ENCODE measurements at places on chromosomes 1 and 21. TPM values are rescaled to one million over a fixed set of nuclear protein-coding genes. Genes with fewer than 3 reads are reported as not detected.

Gene MSH4
- 0.22 TPM for total RNA-seq

GRCh38 chr21:29748391-29749167 is 191.2 kb downstream of the GRIK1 start:
- DNase-seq = no peak

DNA sequence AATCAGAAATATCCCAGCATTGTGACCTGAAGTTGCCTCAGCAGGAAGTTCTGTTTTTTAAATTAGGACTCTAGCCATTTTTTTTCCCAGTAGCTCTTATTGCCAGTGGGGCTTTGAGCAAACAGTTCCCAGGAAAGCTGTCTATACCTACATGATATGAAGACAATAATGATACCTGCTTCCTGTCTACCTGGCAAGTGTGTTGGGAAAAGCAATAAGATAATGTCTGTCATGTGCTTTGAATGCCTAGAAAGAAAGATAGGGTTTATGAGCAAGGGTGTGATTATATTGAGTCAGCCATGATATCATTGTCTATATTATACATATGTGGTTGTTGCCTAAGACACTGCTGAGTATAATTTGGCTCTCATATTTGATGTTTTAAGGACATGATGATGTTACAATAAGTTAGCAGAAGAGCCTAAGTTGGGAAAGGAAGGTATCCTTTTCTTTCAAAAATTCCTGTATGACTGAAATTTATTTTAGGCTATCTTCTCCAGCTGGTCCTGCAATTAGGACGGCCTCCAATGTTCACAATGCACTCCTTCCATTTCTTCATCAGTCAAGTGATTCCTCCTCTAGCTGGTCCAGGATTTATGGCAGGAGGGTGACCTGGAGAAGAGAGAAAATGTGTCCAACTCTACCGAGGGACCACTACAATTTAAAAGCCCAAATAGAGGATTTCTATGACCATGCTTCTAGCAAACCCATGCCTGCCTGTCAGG is 99.6 kb upstream of the CDC42BPA start:
- no peak for DNase-seq

- DNase-seq = no peak
Measured at GRCh38 chr21:34733852-34734251, 65.1 kb downstream of the CLIC6 start.

Gene DNAJC28
- total RNA-seq = 4.3 TPM

DNA sequence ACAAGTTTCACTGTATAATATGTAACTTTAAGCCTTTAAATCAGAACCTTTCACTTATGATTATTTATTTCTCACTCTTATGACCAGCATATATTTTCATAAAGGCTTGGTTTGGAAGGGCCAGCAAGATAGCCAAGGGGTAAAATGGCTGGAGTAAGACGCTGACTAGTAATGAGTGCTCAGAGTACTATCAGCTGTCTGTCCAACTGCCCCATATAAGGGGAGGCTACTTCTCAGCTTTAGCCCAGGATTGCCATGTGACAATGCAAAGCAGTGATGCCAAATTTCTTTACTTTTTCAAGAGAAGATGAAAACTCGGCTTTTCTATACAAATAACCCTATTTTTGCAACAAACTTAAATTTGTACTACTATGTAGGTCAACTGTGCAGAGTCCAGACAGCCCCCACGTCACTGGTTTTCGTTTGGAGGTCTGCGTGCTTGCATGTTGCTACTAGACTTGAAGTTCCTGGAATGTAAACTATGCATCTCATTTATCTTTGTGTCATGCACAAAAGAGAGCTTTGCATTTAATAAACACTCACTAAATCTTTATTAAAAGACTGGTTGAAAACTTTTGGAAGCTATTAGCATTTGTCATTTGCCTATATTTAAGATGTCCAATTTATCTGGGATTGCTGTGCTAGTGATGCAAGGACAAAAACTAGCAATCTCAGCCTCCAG is 110.4 kb downstream of the TNFSF18 start:
- DNase-seq = no peak

DNA sequence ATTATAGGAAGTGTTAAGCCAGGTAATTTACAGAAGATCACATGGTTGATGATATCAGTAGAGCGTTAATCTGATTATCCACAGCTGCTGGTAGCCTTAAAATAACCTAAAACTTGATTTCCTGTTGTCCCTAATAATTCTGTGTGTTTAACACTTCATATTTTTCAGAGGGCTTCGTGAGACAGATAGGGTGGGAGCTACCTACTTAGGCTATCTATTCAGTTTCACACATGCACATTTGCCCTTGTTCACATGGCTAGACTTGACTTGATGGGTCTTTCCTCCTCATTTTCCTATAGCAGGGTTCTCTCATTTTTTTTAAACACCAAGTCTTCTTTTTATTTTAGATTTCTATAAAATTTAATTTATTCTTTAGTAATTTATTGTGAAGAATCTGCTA is 11.0 kb downstream of the BACH1 start:
- DNase-seq = no peak

DNA sequence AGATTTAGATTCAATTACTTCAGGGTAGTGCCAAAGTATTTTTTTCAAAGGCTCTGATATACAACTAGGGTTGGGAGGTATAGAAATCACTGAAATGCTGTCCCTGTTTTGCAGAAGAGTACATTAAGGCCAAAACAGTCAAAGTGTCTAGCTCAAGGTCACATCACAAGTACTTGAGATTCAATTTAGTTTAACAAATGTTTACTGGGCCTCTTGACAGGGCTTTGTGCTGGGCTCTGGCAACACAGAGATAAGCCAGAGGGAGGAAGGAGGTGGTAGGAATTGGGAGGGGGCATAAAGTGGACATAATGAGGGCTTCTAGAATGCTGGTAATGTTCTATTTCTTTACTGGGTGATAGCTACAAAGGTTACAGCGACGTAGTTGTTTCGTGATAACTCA is 2.3 kb upstream of the SLC9A1 start:
- no peak for DNase-seq

DNA sequence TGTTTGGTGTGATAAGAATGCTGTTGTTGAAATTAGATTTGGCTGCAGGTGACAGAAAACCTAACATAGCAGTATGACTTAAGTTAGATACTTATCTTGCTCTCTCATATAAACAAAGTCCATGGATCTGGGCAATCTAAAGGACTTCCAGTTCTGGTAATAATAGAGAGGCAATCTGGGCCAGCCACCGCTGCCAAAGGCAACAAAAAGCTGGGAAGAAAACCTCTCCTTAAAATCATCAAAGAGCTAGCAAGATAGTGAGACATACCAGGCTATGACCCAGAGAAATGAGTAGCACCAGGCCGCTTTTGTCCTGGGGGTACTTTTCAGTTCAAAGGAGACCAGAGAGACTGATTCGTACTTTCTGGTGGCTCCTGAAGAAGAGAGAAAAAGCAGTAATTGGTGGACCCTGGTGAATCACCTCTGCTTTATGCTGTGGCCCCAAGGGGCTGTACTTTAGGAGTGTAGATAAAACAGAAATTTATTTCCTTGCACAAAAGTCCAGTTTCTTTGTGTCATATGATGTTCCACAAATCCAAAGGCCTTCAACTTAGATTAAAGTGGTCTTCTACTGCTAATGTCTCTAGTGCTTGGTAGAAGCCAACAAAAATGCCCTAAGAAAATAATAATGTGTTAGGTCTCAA is 125.4 kb downstream of the TBX19 start:
- no peak for DNase-seq

- DNase-seq = no peak
Measured at GRCh38 chr1:67214420-67215174, 48.3 kb downstream of the IL23R start.

Gene LRRN2
- total RNA-seq = 2.5 TPM

GRCh38 chr21:38819719-38820159 is 14.0 kb downstream of the ETS2 start:
- no peak for DNase-seq

GRCh38 chr21:46437511-46437910 is 21.2 kb upstream of the DIP2A start:
- DNase-seq = no peak

DNA sequence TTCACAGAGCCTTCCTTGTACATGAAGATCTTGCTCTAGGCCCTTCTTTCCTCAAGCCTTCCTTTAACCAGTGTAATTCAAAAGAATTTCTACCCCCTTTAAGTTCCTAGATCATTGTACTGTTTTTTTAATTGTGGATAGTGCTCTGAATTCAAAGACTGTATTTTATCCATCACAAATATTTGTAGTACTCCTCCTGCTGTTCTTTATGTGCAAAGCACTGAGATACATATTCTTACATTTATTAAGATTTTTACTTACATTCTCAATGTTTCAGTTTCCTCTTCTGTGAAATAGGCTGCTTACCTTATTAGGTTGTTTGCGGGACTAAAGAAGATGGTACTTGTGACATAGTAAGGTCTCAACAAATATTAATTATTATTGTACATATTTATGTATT is 168.8 kb upstream of the PDE4B start:
- DNase-seq = no peak

Gene TNFRSF25
- total RNA-seq = 9.3 TPM

DNA sequence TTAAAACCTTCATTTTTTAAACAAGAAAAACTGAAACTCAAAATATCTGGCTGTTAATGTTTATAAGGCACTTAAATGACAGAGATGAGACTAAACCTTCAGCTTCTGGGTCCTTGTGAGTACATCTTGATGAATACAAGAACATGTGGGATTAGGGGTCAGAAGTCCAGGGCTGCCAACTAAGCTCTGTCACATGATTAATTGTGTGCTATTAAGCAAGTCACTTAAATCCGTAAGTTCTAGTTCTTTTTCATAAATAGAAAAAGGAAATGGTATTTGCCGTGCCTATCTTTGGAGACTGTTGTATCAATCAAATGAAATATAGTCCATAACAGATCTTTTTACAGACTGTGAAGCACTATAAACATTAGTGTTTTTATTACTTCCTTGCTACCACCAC is 43.2 kb upstream of the KCTD3 start:
- no peak for DNase-seq

Gene CD101
- total RNA-seq = 1.1 TPM

- no peak for DNase-seq
Measured at GRCh38 chr1:203167026-203167912, 8.4 kb downstream of the MYBPH start.

- no peak for DNase-seq
Measured at GRCh38 chr1:116855191-116855619, 54.5 kb upstream of the PTGFRN start.

Gene C4BPA
- total RNA-seq = not detected

Gene SASS6
- 13.1 TPM for total RNA-seq

Gene TEDDM1
- total RNA-seq = not detected

Gene OVAAL
- not detected for total RNA-seq
